ENCODE measurements at places on chromosomes 1 and 21.

- DNase-seq = peak; percentile 31
These were observed 15.7 kb downstream of the DIP2A start for GRCh38 chr21:46474382-46474781.

- no peak for DNase-seq
These were observed 202.9 kb downstream of the MATN1 start for GRCh38 chr1:30520476-30520875.

DNA sequence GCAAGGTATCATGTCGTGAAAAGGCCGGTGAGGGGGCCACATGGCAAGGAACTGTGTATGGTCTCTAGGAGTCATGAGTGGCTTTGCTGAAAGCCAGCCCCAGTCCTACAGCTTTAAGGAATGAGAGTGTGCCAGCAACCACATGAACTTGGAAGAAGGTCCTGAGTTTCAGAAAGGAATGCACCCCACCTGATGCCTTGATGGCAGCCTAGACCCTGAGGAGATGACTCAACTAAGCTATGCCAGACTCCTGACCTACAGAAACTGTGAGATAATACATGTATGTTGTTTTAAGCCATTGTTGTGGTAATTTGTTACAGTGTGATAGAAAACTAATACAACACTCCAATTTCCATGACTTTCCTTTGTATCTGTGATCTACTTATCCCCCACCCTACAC, 33.5 kb upstream of the AKT3 start:
- no peak for DNase-seq

GRCh38 chr1:234553240-234554188, 56.5 kb downstream of the IRF2BP2 start:
- DNase-seq = peak; percentile 38

- DNase-seq = no peak
These were observed 186.6 kb upstream of the ST6GALNAC5 start for GRCh38 chr1:76680651-76681050.

- DNase-seq = peak; percentile 86
These were observed 12.2 kb downstream of the CITED4 start for GRCh38 chr1:40849801-40850592.

GRCh38 chr1:832136-832535, 91.6 kb upstream of the SAMD11 start:
- DNase-seq = no peak

DNA sequence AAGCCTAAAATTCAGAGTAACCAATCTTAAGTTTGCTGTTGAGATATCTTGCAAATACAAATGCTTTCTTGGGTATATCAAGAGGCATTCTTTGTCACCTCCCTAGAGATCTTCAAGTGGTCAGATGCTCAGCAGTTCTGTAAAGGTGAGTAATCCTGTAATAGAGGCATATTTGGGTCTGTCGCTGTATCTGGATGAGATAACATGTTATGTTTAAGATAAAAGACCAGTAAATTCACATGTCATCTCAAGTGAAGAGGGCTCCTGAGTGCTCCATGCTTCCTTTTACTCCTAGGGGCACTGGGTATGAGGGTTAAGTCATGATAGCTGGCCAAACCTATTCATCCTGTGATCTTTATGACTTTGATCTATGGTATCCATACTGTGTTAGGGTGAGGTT, 7.5 kb downstream of the CR2 start:
- no peak for DNase-seq

- no peak for DNase-seq
These were observed 106.1 kb downstream of the RIPK4 start for GRCh38 chr21:41660748-41661147.

DNA sequence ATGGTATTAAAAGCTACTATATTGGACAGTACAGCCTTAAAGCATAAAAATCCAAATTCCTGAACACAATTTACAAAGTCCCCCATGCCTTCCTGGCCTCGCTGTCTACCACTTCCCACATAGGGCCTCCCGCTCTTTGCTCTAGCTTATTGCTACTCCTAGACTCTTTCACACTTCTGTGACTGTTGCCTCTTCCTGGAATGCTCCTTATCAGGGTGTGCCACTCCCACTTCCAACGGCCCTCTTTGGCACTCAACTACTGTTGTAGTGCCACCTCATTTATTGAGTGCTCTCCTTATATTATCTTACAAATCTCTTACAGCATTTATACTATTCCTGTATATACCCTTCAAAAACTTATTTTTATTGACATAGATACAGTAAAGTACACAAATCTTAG, 4.8 kb downstream of the SARS1 start:
- DNase-seq = no peak

DNA sequence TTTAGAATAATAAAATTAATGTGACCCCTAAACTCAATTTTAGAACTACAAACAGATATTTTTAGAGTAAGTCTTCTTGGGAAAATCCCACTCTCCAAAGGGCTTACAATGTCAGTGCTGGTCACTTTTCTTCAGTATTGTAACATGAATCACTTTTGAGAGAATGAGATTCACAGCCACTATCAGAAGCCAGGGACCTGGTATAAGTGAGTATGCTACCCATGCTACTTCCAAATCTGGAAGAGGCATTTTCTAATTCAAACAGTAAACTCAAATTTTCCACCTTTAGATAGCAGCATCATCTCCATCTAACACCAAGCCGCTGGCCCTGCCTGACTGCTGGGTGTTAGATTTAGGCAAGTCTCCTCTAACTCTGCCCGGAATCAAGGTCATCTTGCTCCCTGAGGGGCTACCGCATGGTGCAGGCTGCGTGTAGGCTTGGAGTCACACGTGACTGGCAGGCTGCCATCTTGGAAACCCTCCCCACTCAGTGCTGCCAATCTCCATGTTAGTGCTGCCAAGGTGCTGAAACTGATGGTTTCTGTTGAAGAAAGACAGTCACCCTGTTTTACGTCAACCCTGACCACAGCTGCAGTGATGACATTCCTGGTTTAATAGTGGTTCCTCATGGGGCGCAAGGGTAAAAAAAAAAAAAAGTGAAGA, 882.9 kb upstream of the B3GALT2 start:
- no peak for DNase-seq

DNA sequence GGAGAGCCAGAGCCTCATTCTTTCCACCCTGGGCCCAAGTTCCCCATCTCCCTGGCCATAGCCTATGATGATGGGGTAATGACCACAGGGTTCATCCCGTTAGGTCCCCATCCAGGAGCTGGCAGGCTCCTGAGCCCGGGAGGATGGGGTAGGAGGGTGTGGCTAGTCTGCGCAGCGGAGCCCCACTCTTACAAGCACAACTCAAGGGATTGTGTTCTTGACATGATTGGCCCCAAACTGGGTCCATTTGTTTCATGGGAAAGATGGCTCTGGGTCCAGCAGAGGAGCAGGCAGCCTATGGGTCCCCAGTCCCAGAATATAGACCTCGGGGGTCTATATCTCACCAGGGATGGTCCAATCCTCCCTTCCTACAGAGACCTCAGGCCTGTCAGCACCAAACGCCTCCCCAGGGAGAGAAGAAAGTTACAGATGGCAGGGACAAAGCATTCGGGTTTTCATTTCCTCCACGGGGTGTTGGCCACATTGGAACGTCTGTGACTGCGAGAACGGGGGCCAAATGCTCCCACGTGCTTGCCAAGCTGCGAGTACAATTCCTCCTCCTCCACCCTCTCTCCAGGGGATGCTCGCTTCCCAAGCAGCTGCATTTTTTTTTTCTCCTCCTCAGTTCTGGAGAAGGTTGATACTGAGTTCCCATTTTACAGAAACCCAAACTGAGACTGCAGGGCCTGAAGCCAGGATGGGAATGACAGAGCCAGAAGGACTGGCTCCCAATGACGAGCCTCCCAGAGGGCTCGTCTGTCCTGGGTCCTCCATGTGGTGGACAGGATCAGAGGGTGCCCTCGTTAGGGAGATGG, 71.0 kb downstream of the DHRS3 start:
- DNase-seq = no peak

DNA sequence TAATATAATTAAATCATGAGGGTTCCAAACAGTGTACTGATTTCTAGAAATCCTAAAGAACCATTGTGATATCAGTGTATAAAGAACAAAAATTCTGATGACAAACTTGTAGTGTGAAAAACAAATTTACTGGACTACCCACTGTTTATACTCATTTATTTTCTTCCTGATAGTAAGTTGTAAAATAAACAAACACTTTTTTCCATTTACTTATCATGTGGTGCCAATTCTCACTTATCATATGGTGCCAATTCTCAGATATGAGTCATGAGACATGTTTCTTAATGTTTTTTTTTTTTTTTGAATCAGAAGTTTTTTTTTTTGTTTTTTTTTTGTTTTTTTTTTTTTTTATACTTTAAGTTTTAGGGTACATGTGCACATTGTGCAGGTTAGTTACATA, 137.7 kb downstream of the LEPR start:
- DNase-seq = no peak

- peak; percentile 78 for DNase-seq
These were observed 28.6 kb upstream of the IFNGR2 start for GRCh38 chr21:33374450-33375096.

- DNase-seq = no peak
These were observed 45.6 kb upstream of the PGD start for GRCh38 chr1:10353282-10353681.

- peak; percentile 5 for DNase-seq
These were observed 30.9 kb upstream of the UBE2U start for GRCh38 chr1:64172458-64172983.

GRCh38 chr21:22892740-22893139, 1894.5 kb downstream of the NCAM2 start:
- no peak for DNase-seq

DNA sequence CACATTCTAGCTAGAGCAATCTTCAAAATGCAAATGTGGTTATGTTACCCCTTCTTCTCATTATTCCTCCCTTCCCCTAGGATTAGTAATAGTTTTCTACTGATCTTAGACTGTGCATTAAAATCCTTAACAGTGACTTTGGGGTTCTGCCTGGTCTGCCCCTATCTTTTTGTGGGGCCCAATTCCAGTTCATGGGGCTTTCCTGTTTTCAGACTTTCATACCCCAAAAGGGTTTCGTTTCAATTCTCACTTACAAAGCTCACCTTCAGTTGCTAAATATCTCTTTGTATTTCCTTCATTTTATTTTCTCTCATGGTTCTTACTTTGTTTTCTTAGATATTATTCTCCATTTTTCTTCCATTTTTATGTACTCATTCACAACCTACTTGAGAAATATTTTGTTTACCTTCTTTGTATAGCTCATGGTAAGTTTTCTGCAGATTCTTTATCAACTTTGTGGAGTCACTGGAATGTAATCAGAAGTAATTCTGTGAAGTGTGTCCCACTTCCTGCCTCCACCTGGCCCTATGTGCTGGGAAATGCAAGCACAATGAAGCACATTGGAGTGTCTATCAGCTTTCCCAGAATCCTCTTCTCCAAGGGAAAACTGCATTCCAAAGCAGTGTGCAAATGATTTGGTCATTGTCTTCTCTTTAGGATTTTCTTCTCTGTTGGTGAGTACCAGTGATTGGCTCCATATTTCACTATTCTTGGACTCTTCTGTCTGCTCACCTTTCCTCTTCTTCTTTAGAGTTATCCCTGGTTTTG, 350.2 kb downstream of the ZNF326 start:
- DNase-seq = no peak

- DNase-seq = peak; percentile 74
These were observed 9.0 kb upstream of the FAM131C start for GRCh38 chr1:16082283-16083038.

GRCh38 chr1:3671371-3672180, 19.3 kb downstream of the TP73 start:
- no peak for DNase-seq

- no peak for DNase-seq
These were observed 8.9 kb upstream of the KCNN3 start for GRCh38 chr1:154879038-154879421.

- DNase-seq = no peak
These were observed 78.8 kb upstream of the CD1D start for GRCh38 chr1:158101927-158102326.

DNA sequence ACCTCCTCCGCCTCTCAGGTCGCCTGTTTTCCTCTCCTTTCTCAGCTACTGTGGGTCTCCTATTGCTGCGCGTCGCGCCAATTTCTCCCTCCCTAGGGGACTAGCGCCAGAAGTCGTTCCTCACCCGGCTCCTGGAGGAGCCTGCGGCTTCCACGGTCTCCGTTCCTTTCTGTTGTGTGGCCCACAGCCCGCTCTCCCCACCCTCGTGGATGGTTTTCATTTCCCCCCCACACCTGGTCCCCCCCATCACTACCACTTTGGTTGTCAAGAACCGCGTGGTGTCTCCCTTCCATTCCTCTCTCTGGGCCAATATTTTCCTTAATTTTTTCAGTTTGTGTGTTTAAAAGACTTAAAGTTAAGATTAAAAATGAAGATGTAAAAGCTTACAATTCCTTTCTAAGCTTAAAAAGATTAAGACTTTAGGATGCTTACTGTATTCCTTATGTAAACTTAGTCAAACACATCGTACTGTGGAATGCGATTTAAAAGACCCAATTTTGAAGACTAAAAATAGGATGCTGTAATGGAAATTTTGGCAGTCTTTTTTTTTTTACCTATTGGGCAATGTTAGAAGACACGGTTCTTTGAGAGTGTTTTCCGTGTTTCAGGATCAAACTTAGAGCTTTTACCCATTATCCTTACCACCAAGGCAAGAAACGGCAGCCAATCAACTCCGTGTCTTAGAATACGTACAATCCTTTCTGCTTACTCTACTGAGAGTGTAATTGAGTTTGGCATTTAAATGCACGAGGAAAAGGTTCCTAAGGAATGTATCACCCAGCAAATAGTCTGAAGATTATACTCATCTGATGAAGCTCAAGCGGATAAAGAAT, 773 bp downstream of the CNST start:
- peak; percentile 50 for DNase-seq

DNA sequence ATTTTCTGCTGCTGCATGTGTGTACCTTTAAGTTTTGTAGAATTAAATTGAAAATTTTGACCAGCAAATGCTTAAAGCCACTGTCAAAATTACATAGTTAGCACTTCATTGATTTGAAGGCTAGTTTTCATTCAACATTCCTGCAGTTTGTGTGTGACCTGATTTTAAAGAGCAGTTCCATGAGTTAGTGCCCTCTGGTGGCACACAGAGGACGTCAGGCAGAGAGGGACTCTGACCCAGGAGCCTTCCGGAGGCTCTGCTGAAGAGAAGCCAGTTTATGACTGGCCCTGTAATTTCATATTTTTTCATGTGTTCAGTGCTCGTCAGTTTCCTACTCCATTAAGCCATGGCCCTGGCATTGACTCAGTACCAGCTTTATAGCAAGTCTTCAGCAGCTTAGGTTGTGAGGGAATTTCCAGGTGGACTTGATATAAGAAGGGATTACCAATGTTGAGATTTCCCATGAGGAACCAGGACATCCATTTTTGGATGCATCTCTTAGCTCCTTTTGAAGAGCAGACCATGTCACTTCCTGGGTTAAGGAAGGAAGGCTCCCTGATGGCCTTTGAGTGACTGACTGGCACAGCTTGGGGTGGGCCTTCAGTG, 104.7 kb downstream of the CAMTA1 start:
- DNase-seq = peak; percentile 54

DNA sequence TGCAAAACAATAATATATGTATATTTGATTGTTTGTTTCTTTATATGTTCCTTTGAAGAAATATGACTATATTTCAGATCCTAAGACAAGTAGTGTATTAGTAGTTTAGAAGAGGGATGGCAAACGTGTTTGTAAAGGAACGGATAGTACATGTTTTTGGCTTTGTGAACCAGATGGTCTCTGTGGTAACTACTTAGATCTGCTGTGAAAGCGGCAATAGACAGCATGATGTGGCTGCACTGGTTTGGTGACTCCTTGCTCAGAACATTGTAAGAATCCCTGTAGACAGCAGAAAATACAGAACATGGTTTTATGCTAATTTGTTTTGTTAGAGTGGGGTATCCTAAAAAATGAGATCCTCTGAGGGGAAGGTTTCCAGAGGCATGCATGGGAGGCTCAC, 3.1 kb downstream of the ACADM start:
- peak; percentile 8 for DNase-seq
